H1 (cell line): ENCODE measurements at places on chromosomes 7 and 10.
A peak's percentile ranks its signal among the peaks of the same experiment; 100 is the strongest.

DNA sequence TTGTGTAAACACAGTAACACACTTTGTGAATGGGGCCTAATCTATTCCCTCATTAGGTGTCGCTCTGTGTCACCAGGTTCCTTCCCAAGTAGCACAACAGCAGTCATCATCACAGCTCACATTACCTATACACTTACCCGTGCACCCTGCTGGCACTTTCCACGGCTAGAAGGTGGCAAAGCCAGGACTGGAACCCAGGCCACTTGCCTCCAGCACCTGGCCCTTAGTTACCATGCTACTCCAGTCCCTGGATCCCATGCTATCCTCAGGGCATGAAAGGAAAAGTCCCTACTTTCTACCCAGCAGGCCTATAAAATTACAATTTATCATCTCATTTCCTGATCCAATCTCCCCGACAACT is 18.4 kb downstream of the SMURF1 start:
- H3K27me3 ChIP-seq: no peaks in the 10 kb centered on the region
- no peak overlapping the region for H3K4me3 ChIP-seq
- no peak for DNase-seq
- H3K36me3 ChIP-seq: no peaks in the 10 kb centered on the region
- no peaks in the 10 kb centered on the region for H3K4me1 ChIP-seq

DNA sequence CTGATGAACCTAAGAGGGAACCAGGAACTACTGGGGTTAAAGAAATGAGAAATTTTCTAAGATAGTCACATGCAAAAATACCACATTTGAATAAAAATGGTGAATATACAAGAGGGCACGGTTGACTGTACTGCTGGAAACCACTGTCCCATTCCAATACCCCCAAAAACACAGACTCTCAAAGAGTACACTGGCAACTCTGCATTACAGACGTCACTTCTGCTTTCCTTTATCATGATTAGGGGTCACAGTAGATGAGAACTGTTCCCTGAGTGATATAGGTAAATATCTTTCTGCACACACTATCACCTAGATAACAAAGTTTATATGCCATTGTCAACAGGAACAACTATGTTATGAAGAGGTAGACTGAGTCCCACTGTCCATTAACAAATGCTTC is 69.5 kb downstream of the RAPGEF5 start:
- no peak for DNase-seq
- no peaks in the 10 kb centered on the region for H3K4me1 ChIP-seq
- H3K4me3 ChIP-seq: no peak overlapping the region
- H3K27me3 ChIP-seq: no peaks in the 10 kb centered on the region
- H3K27ac ChIP-seq: no peak overlapping the region

DNA sequence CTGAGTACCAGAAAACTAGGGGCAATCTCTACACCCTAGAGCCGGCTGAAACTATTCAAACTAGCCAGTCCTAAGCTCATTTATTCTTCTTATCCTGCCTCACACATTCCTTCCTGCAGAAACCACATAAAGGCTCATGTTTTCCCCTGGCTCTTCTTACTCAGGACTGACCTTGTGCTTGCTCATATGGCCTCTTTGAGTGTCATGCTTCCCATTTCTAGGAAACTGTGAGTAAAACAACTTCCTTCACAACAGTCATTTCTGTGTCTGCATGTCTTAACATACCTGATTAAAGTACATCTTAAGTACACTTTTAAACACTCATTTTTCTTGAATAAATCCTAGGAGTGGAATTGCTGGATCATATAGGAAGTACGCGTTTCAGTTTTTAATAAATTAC is 52.3 kb upstream of the KIAA1217 start:
- H3K27ac ChIP-seq: no peak overlapping the region
- DNase-seq: no peak
- H3K4me1 ChIP-seq: no peaks in the 10 kb centered on the region
- no peaks in the 10 kb centered on the region for H3K27me3 ChIP-seq
- no peaks in the 10 kb centered on the region for H3K36me3 ChIP-seq

DNA sequence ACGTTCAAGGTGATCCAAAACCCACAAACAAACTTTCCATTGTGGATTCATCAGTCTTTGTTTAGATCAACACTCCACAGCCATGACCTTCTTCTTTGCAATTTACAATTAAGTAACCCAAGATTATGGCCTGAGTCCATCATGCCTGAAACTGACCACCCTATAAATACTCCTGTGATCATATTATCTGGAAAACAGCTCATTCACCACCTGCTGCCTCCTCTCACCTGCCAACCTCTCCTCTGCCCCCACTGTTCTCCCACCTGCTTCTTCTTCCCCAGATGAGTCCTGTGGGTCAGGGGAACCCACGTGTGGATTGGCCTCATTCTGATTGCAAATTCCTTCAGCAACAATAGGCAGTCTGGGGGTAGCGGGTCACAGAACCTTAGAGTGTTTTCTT is 81.4 kb downstream of the ABLIM1 start:
- H3K27me3 ChIP-seq: no peaks in the 10 kb centered on the region
- no peak overlapping the region for H3K4me3 ChIP-seq
- H3K27ac ChIP-seq: no peak overlapping the region
- H3K36me3 ChIP-seq: no peaks in the 10 kb centered on the region

DNA sequence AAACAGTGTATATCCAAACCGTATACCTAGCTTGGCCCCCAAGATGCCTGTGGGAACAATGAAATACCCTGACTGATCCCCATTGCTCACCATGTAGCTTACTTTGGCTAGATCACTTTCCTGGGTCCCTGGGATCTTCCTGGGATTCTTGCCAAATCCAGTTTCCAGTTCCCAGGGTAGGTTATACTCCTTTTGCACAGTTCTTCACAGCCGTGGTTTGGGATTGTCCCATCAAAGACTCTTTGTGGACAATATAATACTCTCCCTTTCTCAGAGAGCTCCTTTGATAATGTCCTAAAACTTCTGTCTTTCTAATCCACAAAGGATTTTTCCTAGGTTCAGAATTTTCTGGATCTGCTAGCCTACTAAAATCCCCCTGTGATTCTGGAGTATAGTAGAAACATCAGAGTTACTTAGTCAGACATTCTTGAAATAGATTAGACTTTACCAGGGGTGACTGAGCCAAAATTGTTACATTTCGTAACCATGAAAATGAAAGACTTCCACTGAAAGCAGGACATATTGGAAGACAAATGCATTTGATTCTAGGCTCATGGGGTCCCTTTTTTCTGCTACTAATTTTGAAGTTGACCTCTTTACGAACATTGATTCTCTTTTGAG is 388.3 kb upstream of the ETV1 start:
- no peaks in the 10 kb centered on the region for H3K27me3 ChIP-seq
- H3K4me3 ChIP-seq: no peak overlapping the region
- no peak for DNase-seq
- no peaks in the 10 kb centered on the region for H3K36me3 ChIP-seq
- no peak overlapping the region for H3K27ac ChIP-seq

DNA sequence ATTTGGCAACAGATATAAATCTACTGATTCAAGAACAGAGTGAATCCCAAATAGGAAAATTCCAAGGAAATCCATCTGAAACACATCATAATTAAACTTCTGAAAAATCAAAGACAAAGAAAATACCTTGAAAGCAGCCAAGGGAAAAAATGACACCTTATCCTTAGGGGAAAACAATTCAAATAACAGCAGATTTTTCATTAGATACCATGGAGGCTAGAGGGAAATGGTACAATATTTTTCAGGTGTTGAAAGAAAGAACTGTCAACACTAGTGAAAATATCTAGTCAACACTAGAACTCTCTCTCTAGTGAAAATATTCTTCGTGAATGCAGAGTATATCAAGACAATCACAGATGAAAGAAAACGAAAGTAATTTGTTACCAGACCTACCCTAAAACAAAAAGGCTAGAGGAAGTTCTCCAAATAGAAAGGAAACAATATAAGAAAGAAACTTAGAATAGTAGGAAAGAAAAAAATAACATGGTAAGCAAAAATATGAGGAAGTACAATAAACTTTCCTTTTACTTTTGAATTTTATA is 5.7 kb upstream of the FAM241B start:
- no peak for DNase-seq
- H3K4me3 ChIP-seq: no peak overlapping the region
- no peaks in the 10 kb centered on the region for H3K36me3 ChIP-seq
- no peak overlapping the region for H3K27ac ChIP-seq
- peaks cover 3% of the 10 kb centered on the region; the same call in 1 of the 2 replicates for H3K27me3 ChIP-seq

GRCh38 chr7:106476751-106477150 is 184.2 kb downstream of the CCDC71L start:
- H3K4me3 ChIP-seq: no peak overlapping the region
- H3K27me3 ChIP-seq: no peaks in the 10 kb centered on the region
- no peaks in the 10 kb centered on the region for H3K36me3 ChIP-seq
- DNase-seq: no peak

GRCh38 chr7:136502162-136502561 is 366.3 kb upstream of the CHRM2 start:
- H3K4me3 ChIP-seq: no peak overlapping the region
- no peaks in the 10 kb centered on the region for H3K27me3 ChIP-seq
- no peak for DNase-seq
- H3K27ac ChIP-seq: no peak overlapping the region
- H3K36me3 ChIP-seq: no peaks in the 10 kb centered on the region

DNA sequence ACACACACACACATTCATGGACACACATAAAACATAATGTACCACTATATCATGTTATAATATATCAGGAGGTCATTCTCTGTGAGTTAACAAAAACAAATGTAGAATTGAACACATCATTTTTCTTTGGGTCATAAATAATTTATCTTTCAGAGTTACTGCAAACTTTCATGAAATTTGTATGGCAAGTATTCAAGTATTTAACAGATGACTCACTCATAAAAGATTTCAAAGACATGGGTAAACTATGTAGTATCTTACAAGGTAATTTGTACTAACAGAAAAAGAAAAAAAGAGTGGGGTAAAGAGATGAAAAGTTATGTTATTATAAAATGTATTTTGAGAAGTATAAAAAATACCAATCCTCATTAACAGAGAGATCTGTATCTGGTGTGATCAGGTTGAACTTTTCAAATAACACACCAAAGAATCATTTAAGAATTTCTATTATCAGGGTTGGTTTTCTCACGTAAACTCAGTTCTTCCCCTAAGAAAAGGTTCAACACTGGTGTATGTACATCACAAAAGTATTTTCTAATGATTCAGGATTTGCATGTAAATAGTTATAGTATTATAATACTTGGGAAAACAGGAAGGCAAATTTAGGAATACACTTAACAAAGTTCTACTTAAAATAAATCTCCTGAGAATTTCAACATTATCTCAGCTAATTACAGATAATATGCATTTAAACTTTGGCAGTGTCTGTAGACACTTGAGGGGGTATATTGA is 933.1 kb upstream of the LRRN3 start:
- no peak overlapping the region for H3K4me3 ChIP-seq
- no peak overlapping the region; the same call in 1 of the 2 replicates for H3K27ac ChIP-seq
- no peaks in the 10 kb centered on the region for H3K27me3 ChIP-seq
- no peaks in the 10 kb centered on the region for H3K36me3 ChIP-seq
- H3K4me1 ChIP-seq: peaks cover 2% of the 10 kb centered on the region; the same call in 1 of the 2 replicates

DNA sequence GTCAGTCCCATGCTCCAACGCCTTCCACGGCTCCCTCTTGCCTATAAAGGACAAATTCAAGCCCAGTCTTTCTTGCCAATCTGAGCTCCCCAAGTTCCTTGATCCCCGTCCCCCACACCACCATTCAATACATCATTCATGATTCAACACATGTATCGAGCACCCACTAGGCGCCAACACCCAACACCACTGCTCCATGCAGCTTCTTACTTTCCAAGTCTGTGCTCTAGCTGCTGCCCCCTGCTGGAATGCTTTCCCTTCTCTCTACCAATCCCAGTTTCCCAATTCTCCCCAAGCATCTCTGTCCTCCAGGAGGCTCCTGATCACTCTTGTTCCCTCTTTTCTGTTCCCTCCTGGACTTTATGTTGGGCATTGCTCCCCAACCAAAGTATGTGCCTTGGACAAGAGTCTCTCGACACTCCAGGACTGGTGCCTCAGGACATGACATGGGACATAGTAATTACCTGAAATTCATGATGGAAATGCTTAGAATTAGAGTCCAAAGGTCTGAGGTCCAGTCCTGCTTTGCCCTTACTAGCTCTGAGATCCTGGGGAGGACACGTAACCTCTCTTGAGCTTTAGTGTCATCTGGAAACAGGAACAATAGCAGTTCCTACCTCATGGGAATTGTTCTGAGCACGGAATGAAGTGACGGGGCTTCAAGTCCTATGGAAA is 172.7 kb downstream of the NEURL1 start:
- H3K4me1 ChIP-seq: peaks cover 14% of the 10 kb centered on the region
- peak; percentile 76 for DNase-seq
- H3K27me3 ChIP-seq: no peaks in the 10 kb centered on the region; the same call in 1 of the 2 replicates
- H3K4me3 ChIP-seq: no peak overlapping the region
- no peaks in the 10 kb centered on the region for H3K36me3 ChIP-seq

- no peaks in the 10 kb centered on the region for H3K27me3 ChIP-seq
- H3K36me3 ChIP-seq: no peaks in the 10 kb centered on the region
- H3K4me1 ChIP-seq: no peaks in the 10 kb centered on the region
- H3K27ac ChIP-seq: no peak overlapping the region
These were observed 104.1 kb downstream of the EVX1 start for GRCh38 chr7:27346531-27347275.

DNA sequence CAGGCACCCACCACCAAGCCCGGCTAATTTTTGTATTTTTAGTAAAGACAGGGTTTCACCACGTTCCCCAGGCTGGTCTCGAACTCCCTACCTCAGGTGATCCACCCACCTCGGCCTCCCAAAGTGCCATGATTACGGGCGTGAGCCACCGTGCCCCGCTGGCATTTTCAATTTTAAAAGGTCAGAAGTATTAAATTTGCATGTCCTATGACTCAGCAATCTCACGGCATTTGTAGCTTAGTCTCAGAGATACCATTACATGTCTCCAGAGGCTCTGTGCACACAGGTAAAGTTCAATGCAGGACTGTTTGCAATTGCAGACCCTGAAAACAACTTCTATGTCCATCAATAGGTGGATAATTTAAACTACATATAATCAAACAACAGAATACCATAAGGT is 99.2 kb downstream of the DLG5 start:
- H3K4me3 ChIP-seq: no peak overlapping the region
- no peaks in the 10 kb centered on the region for H3K27me3 ChIP-seq

GRCh38 chr10:72692994-72693781 is 1.2 kb downstream of the MCU start:
- H3K27me3 ChIP-seq: no peaks in the 10 kb centered on the region
- H3K4me1 ChIP-seq: no peaks in the 10 kb centered on the region; the same call in 1 of the 2 replicates
- peak; percentile 20 for DNase-seq
- H3K27ac ChIP-seq: no peak overlapping the region

- no peak for DNase-seq
- no peak overlapping the region for H3K27ac ChIP-seq
- H3K4me1 ChIP-seq: no peaks in the 10 kb centered on the region
- no peaks in the 10 kb centered on the region for H3K27me3 ChIP-seq
- no peak overlapping the region for H3K4me3 ChIP-seq
These were observed 72.5 kb downstream of the PRTFDC1 start for GRCh38 chr10:24879861-24880260.
